ENCODE measurements at places on chromosomes 3 and 15.

GRCh38 chr3:49939858-49940666 lies at the start of gene RBM6:
RBM6 (plus strand) TSS chr3:49940150; CDS start chr3:49962642, 22,492 bp downstream.
- DNase-seq, result peak; percentile 97

- DNase-seq, result no peak
Observed at GRCh38 chr3:71936681-71937080, 151.7 kb upstream of the PROK2 start.

- DNase-seq, result no peak
Observed at GRCh38 chr15:51492528-51492927, 130.0 kb downstream of the DMXL2 start.

DNA sequence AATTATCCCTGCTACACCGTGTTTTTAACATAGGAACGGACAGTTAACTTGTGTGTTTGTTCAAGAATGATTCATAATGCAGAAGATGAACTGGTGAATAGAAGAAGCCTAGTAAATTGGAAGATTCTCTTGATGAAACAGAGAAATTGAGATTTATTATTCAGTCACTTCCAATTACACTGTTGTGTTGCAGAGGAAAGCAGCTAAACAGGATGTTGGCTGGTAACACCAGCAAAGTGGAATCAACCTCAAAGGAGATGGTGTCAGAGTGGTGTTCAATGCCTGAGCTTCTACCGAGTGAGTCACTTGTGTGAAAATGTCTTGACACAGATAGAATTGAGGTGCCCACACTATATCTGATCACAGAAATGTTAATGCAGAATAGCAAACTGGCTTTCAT lies 399.6 kb downstream of the LPP start:
- DNase-seq, result peak; percentile 14

- DNase-seq, result no peak
Observed at GRCh38 chr15:58958811-58959210, 25.3 kb upstream of the SLTM start.

DNA sequence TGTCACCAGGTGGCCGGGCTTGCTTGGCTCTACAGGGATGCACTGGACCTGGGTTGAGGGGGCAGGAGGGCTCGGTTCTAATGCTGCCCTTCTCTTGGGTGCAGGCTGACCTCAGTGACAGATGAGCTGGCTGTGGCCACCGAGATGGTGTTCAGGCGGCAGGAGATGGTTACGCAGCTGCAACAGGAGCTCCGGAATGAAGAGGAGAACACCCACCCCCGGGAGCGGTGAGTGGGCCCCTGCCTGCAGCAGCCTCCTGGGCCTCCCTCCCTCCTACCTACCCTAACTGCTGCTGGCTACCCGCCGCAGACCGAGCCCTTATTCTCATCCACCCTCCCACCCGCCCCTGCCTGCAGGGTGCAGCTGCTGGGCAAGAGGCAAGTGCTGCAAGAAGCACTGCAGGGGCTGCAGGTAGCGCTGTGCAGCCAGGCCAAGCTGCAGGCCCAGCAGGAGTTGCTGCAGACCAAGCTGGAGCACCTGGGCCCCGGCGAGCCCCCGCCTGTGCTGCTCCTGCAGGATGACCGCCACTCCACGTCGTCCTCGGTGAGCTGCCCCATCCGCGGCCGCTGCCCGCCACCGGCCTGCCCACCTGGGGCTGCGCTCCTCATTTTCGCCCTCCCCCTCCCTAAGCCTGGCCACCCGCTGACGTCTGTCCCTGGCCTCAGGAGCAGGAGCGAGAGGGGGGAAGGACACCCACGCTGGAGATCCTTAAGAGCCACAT lies 5.6 kb downstream of the FES start:
- DNase-seq, result no peak

DNA sequence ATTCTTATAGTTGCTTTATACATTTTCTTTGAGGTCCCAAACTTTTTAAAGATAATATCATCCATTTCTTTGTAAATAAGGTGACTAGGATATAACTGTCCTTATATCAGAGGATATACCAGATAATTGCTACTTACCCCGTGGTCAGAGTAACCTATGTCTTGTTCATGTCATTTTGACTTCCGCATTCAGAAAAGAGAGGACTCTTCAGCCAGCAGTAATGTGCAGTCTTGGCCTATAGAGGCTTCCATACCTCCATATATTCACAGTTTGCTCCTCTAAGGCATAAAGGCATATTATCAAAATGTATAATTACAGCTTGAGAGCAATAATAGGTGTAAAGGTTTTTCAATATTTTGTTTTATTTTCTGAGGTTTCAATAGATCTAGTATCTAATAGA lies 38.5 kb downstream of the EPHA6 start:
- no peak for DNase-seq

- DNase-seq, result no peak
Observed at GRCh38 chr15:95085056-95085455, 853.7 kb downstream of the MCTP2 start.

DNA sequence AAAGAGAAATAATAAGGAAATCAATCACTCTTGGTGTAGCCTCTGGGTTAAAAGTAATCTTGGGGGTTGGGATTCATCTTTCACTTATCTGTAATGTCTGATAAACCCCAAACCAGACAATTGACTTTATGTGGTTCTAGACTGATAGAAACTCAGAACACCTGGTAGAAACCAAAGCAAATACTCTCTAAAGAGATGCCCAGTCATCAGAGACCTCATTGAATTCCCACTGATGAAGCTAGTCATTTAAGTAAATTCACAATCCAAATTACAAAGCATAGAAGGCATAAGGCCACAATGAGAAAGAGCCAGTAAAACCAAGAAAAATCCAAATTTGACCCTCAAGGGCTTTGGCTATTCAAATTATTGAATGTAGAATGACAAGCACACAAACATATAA lies 250.6 kb downstream of the MBNL1 start:
- no peak for DNase-seq

DNA sequence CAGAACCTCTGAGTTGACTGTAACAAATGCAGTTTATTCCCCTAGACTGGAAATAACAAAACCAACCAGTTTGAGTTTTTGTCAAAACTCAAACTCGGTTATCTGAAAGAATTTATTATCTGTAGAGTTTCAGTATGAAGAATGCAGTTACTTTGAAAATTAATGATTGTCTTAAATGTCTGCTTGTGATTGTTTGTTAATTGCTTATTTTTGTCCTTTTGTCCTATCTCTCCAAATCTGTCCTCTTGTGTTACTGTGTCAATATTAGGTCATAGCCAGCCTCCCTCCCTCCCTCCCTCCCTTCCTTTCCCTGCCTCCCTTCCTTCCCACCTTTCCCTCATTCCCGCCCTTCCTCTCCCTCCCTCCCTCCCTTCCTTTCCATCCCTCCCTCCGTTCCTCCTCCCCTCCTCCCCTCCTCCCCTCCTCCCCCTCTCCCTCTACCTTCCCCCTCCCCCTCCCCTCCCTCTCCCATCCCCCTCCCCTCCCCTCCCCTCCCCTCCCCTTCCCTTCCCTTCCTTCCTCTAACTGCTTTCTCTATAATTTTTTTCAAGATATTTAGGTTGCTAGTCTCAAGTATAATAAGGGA lies 153.5 kb downstream of the FNDC3B start:
- DNase-seq, result no peak

- DNase-seq, result no peak
Observed at GRCh38 chr3:14989943-14990779, 42.8 kb downstream of the NR2C2 start.

DNA sequence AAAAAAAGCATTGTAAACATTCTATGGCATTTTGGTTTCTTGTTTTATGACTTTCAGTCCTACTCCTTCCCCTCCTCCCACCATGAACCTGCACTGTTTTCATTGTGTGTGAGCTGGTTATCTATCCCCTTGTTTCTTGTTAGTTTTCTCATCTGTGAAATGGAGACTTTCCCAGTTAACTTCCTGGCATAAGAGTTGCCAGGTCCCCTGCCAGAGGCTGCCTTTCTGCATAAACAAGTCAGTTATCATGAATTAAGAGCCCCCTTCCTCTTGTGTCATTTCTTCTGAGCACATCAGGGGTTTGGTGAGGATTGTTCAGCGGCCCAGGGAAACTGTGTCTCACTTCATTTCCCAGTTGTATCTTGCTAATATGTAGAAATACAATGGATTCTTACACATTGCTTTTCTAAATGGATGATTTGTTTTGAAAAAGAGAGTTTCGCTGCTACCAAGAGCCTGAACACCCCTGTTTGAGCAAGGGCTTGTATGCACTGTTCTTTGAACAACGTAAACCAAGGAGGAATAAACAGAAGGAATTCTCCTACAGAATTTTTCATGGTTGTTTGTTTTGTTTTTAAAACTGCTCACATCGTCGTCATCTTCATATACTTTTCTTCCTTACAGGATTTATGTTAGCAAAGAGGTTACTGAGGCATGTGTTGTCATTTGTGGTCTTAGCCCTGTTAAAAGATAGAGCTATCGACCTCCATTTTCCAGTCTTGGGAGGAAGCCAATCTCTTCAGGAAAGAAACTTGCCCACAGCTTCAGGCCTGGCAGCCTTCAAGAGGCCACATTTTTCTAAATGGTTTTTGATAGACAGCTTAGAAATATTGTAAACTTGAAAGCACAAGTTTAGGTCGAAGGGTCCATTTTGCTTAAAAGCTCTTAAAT lies 144.6 kb upstream of the IL12A start:
- DNase-seq, result no peak

- no peak for DNase-seq
Observed at GRCh38 chr15:47742742-47743141, 25.4 kb downstream of the SEMA6D start.

DNA sequence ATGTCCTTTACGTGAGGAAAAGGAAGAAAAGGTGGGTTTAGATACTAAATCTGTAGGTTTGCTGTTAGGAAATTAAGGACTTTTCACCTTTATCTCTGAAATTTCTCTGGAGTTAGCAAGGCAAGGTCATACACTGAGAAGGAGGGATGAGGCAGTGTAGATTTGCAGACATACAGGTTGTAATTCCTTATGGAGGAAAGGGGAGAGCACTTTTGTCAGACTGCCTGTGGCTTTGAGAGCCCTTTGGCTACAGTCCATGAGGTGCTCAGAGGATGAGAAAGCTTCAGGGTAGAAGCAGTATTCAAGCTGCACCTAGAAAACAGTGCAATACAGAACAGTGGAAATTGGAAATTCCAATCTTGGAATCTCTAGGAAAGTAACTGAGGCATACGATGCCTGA lies 8.3 kb downstream of the RPL14 start:
- no peak for DNase-seq

GRCh38 chr3:15497964-15498363 lies 23.5 kb downstream of the COLQ start:
- DNase-seq, result no peak

DNA sequence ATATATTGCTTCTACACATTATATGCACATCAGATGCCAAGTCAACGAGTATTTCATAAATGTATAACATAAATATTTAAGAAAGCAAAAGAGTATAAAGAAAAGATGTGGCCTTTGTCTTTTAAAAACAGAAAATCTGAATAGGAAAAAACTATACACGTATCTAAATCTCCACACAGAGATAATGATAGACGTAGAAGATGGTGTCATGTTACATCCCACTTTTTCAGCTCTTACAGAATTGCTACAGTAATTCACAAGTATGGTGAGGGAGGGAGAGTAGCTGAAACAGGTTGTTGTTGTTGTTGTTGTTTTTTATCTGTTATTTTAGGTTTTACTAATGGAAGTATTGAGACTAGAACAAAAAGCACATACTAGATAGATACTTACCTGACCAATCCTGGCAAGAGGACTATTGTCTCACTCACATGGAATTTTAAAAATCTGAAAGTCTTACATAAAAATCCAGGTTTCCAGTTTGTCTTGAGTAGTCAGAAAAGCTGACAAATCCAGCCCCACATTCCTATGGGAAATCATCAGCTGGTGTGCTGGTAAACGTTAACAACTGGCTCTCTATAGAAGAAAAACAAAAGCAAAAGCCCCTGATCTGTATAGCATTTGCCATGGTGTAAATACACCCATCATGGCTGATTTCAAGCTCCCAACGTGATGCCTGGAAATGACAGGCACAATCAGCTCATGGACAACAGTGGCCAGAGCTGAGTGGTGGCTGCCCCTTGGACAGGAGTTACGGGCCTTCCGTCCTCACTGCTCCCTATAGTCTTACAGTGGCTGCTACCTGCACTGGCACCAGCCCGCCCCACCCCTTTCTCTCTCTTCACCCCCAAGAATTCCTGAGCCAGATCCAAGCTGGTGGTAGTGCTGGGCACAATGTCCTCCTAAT lies 47.4 kb upstream of the VGLL4 start:
- DNase-seq, result no peak

GRCh38 chr3:182092662-182093262 lies 381.0 kb downstream of the SOX2 start:
- no peak for DNase-seq

- DNase-seq, result no peak
Observed at GRCh38 chr15:99593070-99593469, 27.3 kb downstream of the MEF2A start.

DNA sequence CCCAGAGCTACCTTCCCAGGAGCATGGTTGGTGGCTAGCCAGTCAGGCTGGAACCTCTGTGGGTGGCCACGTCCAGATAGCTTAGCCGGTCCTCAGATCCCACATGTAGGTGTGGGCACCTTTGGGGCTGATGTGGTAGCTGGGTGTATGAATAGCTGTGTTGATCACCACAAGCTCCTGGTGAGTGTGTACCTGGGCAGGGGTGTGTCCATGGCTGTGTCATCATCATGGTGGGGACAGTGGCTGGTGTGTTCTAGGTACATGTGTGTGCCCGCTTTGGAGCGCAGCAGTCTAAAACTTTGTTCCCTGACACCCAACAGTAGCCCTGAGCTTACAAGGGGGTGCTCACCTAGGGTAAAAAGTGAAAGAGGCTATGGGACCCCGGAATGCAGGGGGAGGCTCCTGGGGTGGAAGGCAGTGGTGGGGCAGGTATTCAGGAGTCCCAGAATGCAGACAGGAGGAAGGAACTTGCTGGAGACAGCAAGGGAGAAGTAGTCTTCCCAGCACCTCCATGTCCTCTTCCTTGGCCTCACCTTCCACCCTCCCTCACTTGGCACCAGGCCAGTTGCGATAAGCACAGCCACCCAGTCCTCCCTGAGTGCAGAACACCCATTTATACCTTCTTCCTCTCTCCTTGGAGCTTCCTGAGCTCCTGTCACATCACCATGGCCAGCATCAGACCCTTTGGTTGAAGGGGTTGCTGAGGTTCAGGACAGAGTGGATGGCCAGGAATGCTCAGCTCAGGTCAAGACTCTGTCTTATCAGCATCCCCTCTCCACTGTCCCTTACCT lies 1.2 kb downstream of the CISH start:
- peak; percentile 67 for DNase-seq

- DNase-seq, result no peak
Observed at GRCh38 chr3:52896613-52897012, 735 bp downstream of the STIMATE start.
